ENCODE measurements at places on chromosomes 11 and 22.

DNA sequence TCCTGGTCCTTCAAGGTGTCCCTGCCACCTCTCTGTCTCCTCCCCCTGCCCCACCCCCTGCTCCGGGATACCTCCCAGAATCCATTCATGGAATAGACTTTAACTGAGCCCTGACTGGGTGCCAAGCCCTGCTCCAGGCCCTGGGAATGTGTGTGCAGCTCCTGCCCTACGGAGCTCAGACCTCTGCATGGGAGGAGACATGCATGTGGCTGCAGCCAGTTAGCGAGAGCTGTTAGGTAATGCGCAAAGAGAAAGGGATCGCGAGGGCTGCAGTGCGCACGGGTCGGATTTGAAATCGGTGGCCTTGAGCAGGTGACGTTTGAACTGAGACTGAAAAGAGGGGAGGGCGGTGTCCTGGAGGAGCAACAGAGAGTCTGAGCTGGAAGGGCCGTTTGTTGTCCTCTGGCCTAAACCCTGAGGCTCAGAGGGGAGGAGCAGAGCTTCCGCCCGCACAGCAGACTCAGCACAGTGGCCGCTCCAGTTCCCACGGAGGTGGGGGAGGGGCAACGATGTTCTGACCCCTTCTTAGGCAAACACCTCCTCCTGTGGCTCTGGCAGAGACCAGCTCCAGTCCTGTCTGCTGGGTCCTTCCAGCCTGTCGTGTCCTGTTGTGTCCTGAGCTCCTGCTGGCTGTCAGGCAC is 19.8 kb upstream of the LRRC10B start:
- DNase-seq, result no peak

GRCh38 chr11:1399386-1400316 is 9.9 kb downstream of the BRSK2 start:
- no peak for DNase-seq

DNA sequence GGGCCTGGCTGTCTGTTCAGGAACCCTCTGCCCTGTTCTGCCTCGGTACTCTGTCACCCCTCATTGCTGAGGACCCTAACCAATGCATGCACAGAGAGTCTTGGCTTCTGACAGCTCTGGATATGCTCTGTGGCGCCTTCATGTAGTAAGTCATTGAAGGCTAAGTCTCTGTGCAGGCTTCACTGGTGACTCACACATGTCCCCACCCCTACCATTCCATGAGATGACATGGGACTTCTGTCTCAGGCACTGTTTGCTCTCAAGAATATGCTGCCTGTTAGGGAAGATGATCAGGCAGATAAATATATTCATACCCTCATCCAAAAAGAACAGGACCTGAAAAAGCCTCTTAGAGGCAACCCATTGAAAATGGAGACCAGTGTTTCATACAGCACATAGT is 43.6 kb upstream of the HORMAD2 start:
- DNase-seq, result no peak

DNA sequence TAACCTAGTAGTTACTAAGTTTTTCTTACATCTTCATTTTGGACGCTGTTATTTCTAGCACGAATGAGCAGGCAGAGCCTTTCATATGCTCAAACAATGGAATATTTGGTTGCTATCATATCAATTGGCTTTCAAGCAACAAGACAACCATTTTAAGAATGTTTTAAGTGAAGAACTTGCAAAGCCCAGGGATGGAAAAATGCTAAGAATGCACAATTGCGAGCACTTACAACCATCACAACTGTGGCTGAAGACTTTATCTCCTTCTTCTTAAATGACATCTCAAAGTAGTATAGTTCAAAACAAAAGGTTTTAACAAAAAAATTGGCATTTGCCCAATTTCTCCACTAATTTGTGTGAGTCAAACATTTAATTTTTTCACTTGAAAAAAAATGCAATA is 8.3 kb upstream of the MMP1 start:
- no peak for DNase-seq

GRCh38 chr11:129711760-129712159 is 103.9 kb upstream of the TMEM45B start:
- no peak for DNase-seq

GRCh38 chr22:19845054-19845722 is 9.5 kb downstream of the GNB1L start:
- no peak for DNase-seq

DNA sequence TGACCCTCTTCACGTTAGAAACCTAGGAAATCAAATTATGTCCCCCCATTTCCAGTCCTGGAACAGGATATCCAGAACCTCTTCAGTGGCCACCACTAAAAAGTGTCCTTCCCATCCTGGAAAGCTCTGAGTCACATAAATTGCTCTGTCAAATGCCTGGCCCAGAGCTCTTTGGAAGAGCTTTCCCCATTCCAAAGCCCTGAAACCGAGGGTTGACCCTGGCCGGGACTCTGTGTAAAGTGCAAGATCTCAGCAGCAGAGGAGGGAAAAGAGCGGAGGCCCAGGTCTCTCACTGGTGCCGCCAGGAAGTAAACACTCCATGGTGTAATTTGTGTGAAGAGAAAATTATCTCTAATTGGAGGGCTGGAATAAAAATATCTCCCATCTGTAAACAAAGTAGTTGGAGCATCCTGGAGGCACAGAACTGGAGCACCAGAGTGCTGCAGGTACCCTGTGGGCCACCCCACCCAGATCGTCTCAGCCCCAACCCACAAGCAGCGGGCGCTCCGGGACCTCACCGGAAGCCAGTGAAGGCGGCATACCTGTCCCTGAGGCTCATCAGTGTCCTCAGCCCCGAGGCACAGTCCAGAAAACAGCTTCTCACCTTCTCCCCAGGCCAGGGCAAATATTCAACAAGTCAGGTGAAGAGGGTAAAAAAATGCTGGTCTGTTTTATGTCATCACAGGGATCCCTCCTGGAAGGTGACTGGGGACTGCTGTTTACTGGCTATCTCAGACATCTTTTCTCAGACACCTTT is 4.7 kb upstream of the JAM3 start:
- DNase-seq, result no peak

- DNase-seq, result no peak
Observed at GRCh38 chr22:28780296-28780695, 7.8 kb downstream of the CCDC117 start.

GRCh38 chr11:2302306-2302895 is 588 bp downstream of the TSPAN32 start:
- DNase-seq, result no peak

DNA sequence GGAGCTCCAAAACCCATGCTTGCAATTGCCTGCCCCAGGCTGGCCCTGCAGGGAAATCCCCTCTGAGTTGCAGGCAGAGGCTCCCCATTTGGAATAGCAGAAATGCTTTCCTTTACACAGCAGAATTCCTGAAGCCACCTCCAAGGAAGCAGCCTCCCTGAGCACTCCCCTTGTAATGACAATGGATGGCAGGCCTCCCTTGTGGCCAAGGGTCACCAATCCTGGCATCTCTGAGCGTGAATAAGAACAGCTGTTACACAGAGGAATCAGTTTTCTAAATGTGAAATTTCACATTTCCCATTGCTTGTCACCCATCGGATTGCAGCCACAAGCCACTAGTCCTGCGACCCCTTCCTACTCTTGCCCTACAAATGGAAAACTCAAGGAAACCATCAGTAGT is 107.6 kb downstream of the GALNT18 start:
- DNase-seq, result no peak

GRCh38 chr11:71251761-71252268 is 562 bp downstream of the SHANK2 start:
- DNase-seq, result no peak

- DNase-seq, result no peak
Observed at GRCh38 chr11:65014726-65015227, 817 bp downstream of the ARL2 start.

DNA sequence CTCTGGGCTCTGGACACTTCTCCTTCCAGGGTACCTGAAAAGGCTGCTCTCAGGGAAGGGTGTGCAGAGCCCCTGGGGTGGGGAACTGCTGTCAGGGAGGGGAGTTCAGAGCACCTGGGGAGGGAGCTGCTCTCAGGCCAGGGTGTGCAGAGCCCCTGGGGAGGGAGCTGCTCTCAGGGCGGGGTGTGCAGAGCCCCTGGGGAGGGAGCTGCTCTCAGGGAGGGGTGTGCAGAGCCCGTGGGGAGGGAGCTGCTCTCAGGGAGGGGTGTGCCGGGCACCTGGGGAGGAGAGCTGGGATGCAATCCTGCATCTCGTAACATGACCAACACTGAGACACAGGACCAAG is 764.2 kb downstream of the BRD1 start:
- no peak for DNase-seq

GRCh38 chr11:6995703-6996102 is 24.4 kb downstream of the ZNF214 start:
- DNase-seq, result no peak
